ENCODE measurements at places on chromosomes 4 and X. TPM values are rescaled to one million over a fixed set of nuclear protein-coding genes. Genes with fewer than 3 reads are reported as not detected.
A peak's percentile ranks its signal among the peaks of the same experiment; 100 is the strongest.

DNA sequence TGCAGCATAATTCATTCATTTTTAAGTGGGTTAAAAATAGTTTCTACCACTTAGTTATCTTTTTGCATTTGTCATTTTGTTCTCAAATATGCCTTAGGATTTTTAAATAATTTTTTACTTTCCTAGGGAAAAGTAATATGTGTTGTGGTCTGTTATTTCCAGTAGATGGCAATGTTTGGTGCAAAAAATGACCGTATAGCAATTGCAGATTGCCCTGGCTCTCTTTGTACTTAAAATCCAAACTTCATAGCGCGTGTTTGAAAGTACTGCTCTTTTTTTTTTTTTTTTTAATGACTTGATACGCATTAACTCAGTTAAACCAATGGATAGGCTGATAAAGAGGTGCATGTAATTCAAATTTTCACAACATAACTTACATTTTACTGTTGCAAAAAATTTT lies 74.4 kb upstream of the RBMX start:
- no peaks in the 10 kb centered on the region for H3K27me3 ChIP-seq
- no peaks in the 10 kb centered on the region for H3K36me3 ChIP-seq
- H3K4me3 ChIP-seq: no peak overlapping the region
- no peak overlapping the region for H3K27ac ChIP-seq
- DNase-seq: peak; percentile 24

EREG gene
- 0.48 TPM for polyA plus RNA-seq

DNA sequence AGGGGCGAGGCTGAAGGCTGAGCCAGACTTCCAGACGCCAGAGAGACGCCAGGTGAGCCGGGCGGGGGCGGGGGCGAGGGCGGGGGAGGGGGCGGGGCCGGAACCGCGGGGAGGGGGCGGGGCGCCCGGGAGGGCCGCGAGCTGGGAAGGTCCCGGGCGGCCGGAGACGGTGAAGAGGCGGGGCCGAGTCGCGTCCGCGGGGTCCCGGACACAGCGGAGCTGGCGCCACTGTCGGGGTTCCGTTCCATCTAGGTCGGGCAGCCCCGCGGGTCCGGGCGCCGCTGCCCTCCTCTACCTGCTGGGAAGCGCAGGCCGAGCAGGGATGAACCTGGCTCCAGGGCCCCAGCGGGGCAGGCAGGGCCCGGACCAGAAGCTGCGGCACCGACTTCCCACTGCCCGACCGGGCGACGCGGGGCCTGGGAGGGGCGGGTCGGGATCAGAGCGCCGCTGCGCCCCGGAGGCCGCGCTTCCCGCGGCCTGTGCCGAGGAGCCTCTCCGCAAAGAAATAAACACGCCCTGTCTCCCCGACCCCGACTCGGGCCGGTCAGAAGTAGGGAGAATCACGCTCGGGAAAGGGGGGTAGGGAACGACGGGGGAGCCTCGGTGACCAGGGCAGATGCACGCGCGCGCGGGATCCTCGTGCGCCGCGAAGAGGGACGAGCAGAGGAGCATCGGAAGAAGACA lies 10.6 kb downstream of the HMX1 start:
- DNase-seq: no peak
- H3K27me3 ChIP-seq: peaks cover 98% of the 10 kb centered on the region
- H3K4me3 ChIP-seq: no peak overlapping the region

- no peak overlapping the region for H3K4me3 ChIP-seq
- no peaks in the 10 kb centered on the region for H3K36me3 ChIP-seq
- H3K4me1 ChIP-seq: no peaks in the 10 kb centered on the region
Measured at GRCh38 chr4:118557298-118557851, 127.8 kb upstream of the METTL14 start.

DNA sequence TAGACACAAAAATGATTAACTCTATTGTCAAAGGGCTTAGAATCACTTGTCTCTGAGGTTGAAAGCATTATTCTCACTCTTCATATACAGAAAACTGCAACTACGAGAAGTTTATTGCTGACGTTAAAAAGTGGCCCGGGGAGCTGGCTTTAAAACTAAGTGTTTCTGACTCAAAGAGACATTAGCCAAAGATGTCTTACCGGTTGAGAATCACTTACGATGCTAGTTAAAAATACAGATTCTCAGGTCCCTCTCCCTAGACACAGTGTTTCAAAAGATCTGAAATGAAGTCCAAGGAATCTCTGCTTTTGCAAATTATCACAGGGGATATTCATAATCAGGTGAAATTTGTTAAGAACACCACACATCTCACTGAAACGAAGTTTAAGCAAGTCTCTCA lies 1.2 kb downstream of the GNPDA2 start:
- H3K27me3 ChIP-seq: no peaks in the 10 kb centered on the region
- no peaks in the 10 kb centered on the region for H3K36me3 ChIP-seq
- H3K27ac ChIP-seq: no peak overlapping the region
- peaks cover 4% of the 10 kb centered on the region for H3K4me1 ChIP-seq

GRCh38 chrX:40021647-40022046 lies 76.1 kb downstream of the BCOR start:
- DNase-seq: no peak
- no peak overlapping the region for H3K27ac ChIP-seq
- H3K4me3 ChIP-seq: no peak overlapping the region
- no peaks in the 10 kb centered on the region for H3K4me1 ChIP-seq
- H3K36me3 ChIP-seq: no peaks in the 10 kb centered on the region
- H3K27me3 ChIP-seq: peaks cover 2% of the 10 kb centered on the region

DNA sequence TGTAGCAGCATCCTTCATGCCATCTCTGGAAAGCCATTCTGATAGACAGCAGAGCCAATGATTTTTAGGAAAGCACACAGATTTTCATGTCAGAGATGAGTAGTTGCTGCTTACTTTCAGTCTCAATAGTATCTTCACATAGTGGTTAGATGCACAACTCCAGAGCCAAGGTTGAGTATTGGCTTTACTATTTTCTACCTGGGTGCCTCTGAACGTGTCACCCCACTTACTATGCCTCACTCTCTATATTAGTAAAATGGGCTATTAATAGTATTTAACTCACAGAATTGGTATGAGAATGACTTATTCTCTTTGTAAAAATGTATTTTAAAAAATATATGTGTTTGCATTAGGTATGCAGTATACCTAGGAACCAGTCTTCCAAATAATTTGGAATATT lies 108.8 kb upstream of the STIM2 start:
- no peak overlapping the region for H3K27ac ChIP-seq
- H3K4me3 ChIP-seq: no peak overlapping the region
- no peaks in the 10 kb centered on the region for H3K4me1 ChIP-seq
- DNase-seq: no peak

DDIT4L gene
- polyA plus RNA-seq: 1.5 TPM

RASL11B gene
- 1.2 TPM for polyA plus RNA-seq

- no peak for DNase-seq
- H3K27ac ChIP-seq: no peak overlapping the region
- no peaks in the 10 kb centered on the region for H3K27me3 ChIP-seq
Measured at GRCh38 chr4:57378766-57379165, 268.6 kb upstream of the IGFBP7 start.

GRCh38 chrX:38768079-38768478 lies 33.2 kb upstream of the MID1IP1 start:
- no peaks in the 10 kb centered on the region for H3K36me3 ChIP-seq
- H3K27ac ChIP-seq: no peak overlapping the region
- DNase-seq: no peak
- no peaks in the 10 kb centered on the region for H3K4me1 ChIP-seq
- H3K4me3 ChIP-seq: no peak overlapping the region

GRCh38 chr4:31160146-31160545 lies 440.0 kb downstream of the PCDH7 start:
- H3K36me3 ChIP-seq: no peaks in the 10 kb centered on the region
- H3K4me3 ChIP-seq: no peak overlapping the region
- no peaks in the 10 kb centered on the region for H3K4me1 ChIP-seq
- DNase-seq: no peak

DNA sequence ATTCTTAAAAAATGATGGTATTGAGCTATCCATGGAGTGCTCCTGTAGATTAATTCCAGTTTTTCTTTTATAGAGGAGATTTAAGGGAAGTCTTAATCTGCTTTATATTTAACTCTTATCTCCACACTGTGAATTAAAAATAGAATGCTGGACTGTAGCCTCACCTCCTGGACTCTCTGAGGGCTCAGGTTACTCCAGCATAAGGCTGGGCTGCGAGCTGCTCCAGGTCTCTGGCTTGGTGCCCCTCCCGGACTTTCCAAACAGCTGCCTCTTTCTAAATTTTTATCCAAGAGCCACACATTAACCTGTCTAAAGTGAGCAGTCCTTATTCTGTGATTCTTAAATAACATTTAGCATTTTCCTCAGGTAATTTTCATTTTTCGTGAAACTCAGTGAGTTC lies 218.7 kb upstream of the JADE1 start:
- no peak for DNase-seq
- no peak overlapping the region for H3K27ac ChIP-seq
- no peaks in the 10 kb centered on the region for H3K4me1 ChIP-seq
- no peak overlapping the region for H3K4me3 ChIP-seq
- H3K36me3 ChIP-seq: no peaks in the 10 kb centered on the region
- no peaks in the 10 kb centered on the region for H3K27me3 ChIP-seq

DNA sequence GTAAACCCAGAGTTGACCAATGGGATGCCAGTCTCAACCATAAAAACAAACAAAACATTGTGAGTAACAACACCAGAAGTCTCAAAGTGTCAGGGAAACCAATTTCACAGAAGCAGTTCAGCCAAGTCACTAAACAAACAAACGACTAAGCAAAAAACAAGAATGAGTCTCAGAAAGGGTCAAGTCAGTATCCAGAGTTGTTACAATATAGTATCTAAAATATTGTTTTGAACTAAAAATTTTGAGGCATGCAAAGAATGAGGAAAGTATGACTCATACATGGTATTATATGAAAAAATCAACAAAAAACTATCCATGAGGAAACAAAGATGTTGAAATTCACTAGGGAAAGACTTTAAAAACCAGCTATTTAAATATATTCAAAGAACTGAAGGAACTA lies 70.6 kb downstream of the AR start:
- DNase-seq: no peak
- no peaks in the 10 kb centered on the region for H3K4me1 ChIP-seq
- no peaks in the 10 kb centered on the region for H3K36me3 ChIP-seq

ATP1B4 gene
- 0.05 TPM for polyA plus RNA-seq

CFI gene
- polyA plus RNA-seq: 8.4 TPM

DNA sequence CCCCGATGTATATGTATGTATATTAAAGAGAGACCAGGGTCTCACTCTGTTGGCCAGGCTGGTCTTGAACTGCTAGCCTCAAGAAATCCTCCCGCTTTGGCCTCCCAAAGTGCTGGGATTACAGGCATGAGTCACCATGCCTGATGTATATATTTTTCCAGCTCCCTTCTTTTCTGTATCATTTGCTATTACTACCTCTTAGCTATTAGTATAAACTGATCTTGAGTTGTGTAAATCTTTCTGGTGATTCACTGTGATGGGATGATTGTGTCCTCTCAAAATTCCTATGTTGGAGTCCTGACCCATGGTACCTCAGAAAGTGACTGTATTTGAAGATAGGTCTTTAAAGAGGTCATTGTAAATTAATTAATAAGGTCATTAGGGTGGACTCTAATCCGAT lies 53.1 kb downstream of the HPRT1 start:
- no peak overlapping the region for H3K27ac ChIP-seq
- no peak for DNase-seq
- H3K27me3 ChIP-seq: no peaks in the 10 kb centered on the region
- no peak overlapping the region for H3K4me3 ChIP-seq

F11 gene
- polyA plus RNA-seq: not detected

IL2 gene
- 0.21 TPM for polyA plus RNA-seq

DCLK2 gene
- polyA plus RNA-seq: 0.78 TPM
